ENCODE measurements at places on chromosomes 12 and 14.
A peak's percentile ranks its signal among the peaks of the same experiment; 100 is the strongest.

DNA sequence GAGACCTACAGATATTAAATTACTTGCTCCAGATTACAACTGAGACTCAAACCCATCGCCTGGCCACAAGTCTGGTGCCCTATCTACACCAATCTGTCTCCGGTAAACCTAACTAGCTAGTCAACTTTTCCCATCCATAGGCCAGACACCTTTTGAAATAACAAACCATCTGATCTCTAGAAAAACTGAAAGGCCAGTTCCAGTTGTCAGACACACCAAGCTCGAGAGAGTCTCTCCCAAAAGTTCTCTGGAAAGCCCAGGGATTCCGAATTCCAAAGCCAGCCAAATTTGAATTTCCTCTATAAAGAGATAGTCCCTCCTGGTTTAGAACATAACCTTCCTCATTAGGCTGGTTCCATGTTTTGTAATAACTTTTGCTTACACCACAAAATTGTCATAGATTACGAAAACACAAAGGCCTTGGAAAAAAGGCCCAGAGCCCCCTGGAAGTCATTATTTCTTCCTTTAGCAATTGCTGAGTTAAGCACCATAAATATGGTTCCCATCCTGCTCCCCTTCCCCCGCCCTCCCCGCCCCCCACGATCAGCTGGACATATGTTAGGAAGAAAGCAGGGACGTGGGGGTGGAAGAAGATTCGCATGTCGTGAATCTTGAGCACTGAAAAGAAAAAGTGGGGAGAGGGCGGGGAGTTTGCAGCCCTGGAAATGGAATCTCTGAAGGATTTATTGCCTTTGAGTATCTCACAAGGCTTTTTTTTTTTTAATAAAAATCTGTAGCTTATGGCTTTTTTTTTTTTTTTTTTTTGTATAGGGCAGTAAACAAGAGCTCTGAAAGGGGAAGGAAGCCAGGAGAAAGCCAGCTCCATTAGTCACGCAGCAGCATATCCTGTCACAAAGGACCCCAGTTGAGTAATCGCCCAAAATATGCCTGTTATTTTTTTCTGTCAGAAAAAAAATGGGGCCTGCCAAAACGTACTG, 110.4 kb downstream of the ZFP36L1 start:
- peaks cover 40% of the 10 kb centered on the region for H3K4me1 ChIP-seq
- no peaks in the 10 kb centered on the region for H3K36me3 ChIP-seq
- H3K27ac ChIP-seq, result peak overlapping the region; percentile 65
- H3K4me3 ChIP-seq, result no peak overlapping the region

- no peaks in the 10 kb centered on the region for H3K4me1 ChIP-seq
- no peaks in the 10 kb centered on the region for H3K36me3 ChIP-seq
- peaks cover 4% of the 10 kb centered on the region for H3K27me3 ChIP-seq
- H3K4me3 ChIP-seq, result no peak overlapping the region
- DNase-seq, result no peak
- peak overlapping the region; percentile 14 for H3K27ac ChIP-seq
Observed at GRCh38 chr12:54030889-54031471, 1.9 kb upstream of the HOXC5 start.

- no peak overlapping the region for H3K4me3 ChIP-seq
- DNase-seq, result no peak
- H3K4me1 ChIP-seq, result no peaks in the 10 kb centered on the region
- no peaks in the 10 kb centered on the region for H3K27me3 ChIP-seq
- H3K36me3 ChIP-seq, result no peaks in the 10 kb centered on the region
Observed at GRCh38 chr12:66669541-66669940, 9.3 kb downstream of the GRIP1 start.

- H3K4me3 ChIP-seq, result no peak overlapping the region
- H3K36me3 ChIP-seq, result no peaks in the 10 kb centered on the region
- peaks cover 3% of the 10 kb centered on the region for H3K4me1 ChIP-seq
Observed at GRCh38 chr12:3207175-3207574, 130.0 kb downstream of the TSPAN9 start.

- no peak overlapping the region for H3K4me3 ChIP-seq
- no peaks in the 10 kb centered on the region for H3K36me3 ChIP-seq
- no peak for DNase-seq
Observed at GRCh38 chr12:94589591-94590001, 60.8 kb downstream of the TMCC3 start.

DNA sequence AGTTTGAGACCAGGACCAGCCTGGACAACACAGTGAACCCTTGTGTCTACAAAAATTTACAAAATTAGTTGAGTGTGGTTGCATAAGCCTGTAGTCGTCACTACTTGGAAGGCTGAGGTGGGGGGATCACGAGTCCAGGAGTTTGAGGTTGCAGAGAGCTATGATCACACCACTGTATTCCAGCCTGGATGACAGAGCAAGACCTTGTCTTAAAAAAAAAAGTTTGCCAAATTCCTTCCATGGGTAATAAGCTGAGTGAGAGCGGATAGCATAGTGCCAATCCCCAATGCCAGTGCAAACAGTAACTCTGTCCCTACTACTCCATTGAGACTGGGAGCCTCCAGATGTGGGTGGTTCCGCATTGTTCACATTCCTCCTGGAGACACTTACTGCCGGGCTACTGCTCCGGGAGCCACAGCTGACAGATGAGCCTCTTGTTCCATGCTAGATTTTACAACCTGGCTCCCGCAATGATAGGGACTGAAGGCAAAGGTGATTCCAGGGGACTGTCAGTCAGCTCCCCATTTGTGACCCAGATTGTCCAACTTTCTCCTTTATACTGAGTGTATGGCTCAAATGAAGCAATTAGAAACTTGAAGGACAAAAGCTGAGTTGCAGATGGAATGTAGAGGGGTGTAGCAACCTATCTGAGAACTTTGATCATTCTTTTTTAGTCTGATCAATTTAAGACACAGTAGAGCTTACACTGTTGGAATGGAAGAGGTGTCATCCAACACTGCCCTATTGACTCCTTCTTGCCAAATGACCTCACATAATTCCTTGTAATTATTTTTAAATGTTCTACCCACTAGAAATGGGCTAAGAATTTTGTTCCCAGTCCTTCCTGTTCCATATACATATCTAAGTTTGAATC, 13.4 kb upstream of the FRMD6 start:
- no peaks in the 10 kb centered on the region for H3K27me3 ChIP-seq
- peak overlapping the region; percentile 64 for H3K27ac ChIP-seq
- H3K4me3 ChIP-seq, result peak overlapping the region; percentile 17

DNA sequence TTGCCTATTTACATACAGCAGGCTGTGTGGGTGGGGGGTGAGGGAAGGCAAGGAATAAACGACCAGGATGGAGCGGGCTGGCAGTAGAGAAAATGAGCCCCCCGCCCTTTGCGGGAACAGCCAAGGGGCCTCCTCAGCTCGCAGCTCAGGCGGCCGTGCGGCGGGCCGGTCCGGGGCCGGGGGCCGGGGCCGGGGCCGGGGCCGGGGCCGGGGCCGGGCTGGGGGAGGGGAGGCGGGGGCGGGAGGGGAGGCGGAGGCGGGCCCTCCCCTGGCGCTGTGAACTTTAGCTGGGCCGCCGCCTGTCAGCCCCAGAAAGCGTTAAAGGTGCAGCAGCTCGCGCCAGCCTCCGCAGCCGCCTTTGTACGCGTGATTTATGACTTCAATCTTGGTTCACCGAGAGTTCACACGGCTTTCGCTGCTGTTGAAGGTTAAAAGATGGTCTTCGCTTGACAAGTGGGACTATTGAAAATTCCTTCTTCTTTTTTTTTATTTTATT, 28.8 kb downstream of the HOXC4 start:
- no peaks in the 10 kb centered on the region for H3K4me1 ChIP-seq
- H3K27ac ChIP-seq, result no peak overlapping the region
- peak overlapping the region; percentile 54 for H3K4me3 ChIP-seq
- no peak for DNase-seq
- no peaks in the 10 kb centered on the region for H3K36me3 ChIP-seq

DNA sequence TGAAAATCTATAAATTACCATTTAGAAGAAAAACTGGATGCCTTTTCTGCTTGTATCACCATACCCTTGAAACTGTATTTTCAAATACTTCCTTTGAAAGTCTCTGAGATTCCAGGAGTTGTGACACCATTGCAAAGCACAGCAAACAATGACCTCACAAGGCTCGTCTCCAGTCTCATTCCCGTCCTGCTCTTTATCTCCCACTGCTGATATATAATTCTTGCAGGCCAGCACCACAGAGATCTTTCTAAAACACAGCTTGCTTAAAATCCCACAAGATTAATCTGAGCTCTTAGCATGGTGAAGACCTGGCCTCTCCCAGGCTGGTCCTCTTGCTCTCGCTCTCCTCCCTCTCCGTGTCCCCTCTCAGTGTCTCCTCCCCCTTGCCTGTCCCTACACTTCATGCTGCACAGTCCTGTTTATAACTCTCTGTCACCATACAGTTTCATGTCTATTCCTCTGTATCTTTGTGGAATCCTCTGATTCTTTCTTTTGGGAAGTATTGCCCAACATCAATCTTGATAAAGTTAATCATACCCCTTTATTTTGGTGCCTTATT, 51.8 kb downstream of the ZFYVE21 start:
- DNase-seq, result no peak
- H3K36me3 ChIP-seq, result no peaks in the 10 kb centered on the region
- H3K4me3 ChIP-seq, result no peak overlapping the region
- no peaks in the 10 kb centered on the region for H3K27me3 ChIP-seq
- H3K4me1 ChIP-seq, result no peaks in the 10 kb centered on the region

DNA sequence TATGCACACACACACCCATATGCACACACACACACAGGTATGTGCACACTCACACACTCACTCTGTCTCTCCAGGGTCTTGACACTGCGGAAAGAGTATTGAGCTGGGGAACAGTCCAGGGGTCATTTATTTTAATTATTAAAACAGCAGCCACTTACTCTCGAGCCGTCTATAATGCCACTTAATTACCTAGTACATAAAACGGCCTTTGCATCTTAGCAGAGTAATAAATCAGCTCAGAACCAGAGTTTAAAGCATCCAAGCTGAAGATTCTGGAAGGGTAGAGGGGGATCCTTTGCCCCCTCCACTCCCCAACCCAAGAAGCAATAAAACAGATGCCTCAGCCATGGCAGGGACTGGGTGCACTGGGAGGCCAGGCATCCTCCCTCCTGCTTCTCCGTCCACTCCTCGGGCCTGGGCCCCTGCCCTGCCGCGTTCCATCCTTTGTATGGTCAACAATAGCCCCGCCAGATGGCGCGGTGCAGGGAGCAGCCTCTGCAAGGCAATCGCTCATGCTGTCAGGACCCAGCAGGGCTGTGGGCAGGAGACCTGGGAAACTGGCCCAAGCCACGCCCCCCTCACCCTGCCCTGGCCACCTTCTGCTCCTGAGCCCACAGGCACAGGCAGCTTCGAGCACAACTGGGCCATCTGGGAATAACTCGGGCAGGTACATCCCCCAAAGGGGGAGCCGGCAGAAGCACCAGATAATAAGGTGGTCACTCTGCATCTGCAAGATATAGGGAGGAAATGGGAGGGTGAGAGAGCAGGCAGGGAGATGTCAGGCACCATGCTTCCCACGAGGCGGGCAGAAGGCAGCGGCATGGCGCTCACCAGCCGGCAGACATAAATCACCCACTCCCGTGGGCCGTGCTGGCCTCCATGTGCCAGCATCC, 40.9 kb downstream of the CCDC85C start:
- H3K36me3 ChIP-seq, result no peaks in the 10 kb centered on the region
- H3K27me3 ChIP-seq, result no peaks in the 10 kb centered on the region
- H3K4me3 ChIP-seq, result no peak overlapping the region
- DNase-seq, result peak; percentile 80
- H3K27ac ChIP-seq, result no peak overlapping the region

DNA sequence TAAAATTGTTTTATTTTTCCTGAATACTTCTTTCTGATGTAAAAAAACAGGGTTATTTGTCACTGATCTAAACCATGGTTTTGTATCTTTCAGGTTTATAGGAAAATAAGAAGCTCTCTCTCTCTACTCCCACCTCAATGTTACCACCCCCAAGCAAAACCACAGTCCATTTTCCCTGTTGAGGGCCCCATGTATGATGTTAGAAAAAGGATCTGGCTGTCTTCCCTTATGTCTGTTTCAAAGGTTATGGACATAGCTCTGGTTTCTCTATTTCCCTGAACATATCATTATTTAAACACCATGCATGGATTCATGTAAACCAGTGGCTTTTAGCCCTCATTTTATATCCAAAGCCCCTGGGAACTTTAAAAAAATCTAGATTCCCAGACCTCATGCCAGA, 649.0 kb upstream of the TBX3 start:
- H3K27ac ChIP-seq, result no peak overlapping the region
- DNase-seq, result no peak
- H3K27me3 ChIP-seq, result no peaks in the 10 kb centered on the region
- no peaks in the 10 kb centered on the region for H3K4me1 ChIP-seq
- H3K4me3 ChIP-seq, result no peak overlapping the region

GRCh38 chr12:27304856-27305255, 27.8 kb upstream of the BMAL2 start:
- H3K27me3 ChIP-seq, result no peaks in the 10 kb centered on the region
- DNase-seq, result no peak
- H3K4me1 ChIP-seq, result peaks cover 3% of the 10 kb centered on the region
- H3K4me3 ChIP-seq, result no peak overlapping the region

- no peaks in the 10 kb centered on the region for H3K27me3 ChIP-seq
- no peaks in the 10 kb centered on the region for H3K4me1 ChIP-seq
- H3K4me3 ChIP-seq, result no peak overlapping the region
Observed at GRCh38 chr12:76329159-76329558, 19.1 kb downstream of the BBS10 start.

- H3K4me1 ChIP-seq, result no peaks in the 10 kb centered on the region
- no peak overlapping the region for H3K4me3 ChIP-seq
- H3K36me3 ChIP-seq, result no peaks in the 10 kb centered on the region
Observed at GRCh38 chr14:25537846-25538455, 488.0 kb upstream of the STXBP6 start.

- H3K4me3 ChIP-seq, result no peak overlapping the region
- no peak for DNase-seq
- no peaks in the 10 kb centered on the region for H3K4me1 ChIP-seq
Observed at GRCh38 chr12:100170313-100170858, 27.7 kb upstream of the BLTP3B start.

GRCh38 chr14:54882521-54882920, 20.1 kb downstream of the GCH1 start:
- H3K27ac ChIP-seq, result peak overlapping the region; percentile 80
- peak overlapping the region; percentile 55 for H3K4me3 ChIP-seq
- H3K27me3 ChIP-seq, result no peaks in the 10 kb centered on the region
- H3K4me1 ChIP-seq, result no peaks in the 10 kb centered on the region
- H3K36me3 ChIP-seq, result no peaks in the 10 kb centered on the region
- DNase-seq, result no peak

DNA sequence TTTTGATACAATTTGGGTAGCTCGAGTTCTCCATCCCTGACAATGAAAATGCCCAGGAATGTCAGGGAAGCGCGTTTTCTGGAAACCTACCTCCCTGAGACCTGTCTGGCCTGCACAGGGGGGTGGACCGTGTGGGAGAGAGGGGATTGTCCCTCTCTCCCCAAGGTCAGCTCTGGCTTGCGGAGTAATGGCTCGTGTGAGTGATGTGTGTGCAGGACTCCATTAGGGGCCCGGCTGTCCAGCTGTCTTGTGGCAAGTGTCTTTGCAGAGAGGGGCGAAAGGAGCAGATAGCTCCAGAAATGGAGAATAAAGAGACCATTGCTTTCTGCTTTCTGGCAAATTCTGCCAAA, 215.3 kb downstream of the CHST11 start:
- no peaks in the 10 kb centered on the region for H3K36me3 ChIP-seq
- no peak for DNase-seq
- H3K27me3 ChIP-seq, result no peaks in the 10 kb centered on the region
- H3K27ac ChIP-seq, result peak overlapping the region; percentile 72

All from ascending aorta (tissue), 2 donors.